ENCODE measurements at places on chromosomes 7 and 10. TPM values are rescaled to one million over a fixed set of nuclear protein-coding genes. Genes with fewer than 3 reads are reported as not detected.

- DNase-seq = peak; percentile 27
Observed at GRCh38 chr7:112596260-112596659, 115.5 kb downstream of the LSMEM1 start.

MSMB gene
- total RNA-seq = not detected

DNA sequence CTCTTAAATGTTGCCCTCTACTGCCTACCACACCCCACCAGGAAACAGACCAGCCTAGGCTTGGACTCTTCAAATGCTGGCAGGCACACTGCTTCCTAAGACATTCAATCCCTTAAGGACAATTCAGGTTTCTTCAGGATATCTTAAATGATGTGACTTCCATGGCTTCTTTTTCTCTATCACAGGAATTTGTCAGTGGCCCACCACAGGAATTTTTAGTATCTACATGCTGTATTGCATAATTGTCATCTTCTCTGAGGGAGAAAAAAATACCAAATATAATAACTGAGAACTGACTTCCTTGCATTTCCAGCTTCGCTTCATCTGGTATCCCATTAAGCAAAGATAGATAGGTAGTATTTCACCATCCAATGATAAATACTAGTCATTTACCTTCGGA lies 129.3 kb downstream of the WNT2 start:
- DNase-seq = peak; percentile 37

TMEM196 gene
- total RNA-seq = not detected

RBP4 gene
- total RNA-seq = 0.36 TPM

- peak; percentile 71 for DNase-seq
Observed at GRCh38 chr7:105473163-105473562, 48.9 kb downstream of the PUS7 start.

DNA sequence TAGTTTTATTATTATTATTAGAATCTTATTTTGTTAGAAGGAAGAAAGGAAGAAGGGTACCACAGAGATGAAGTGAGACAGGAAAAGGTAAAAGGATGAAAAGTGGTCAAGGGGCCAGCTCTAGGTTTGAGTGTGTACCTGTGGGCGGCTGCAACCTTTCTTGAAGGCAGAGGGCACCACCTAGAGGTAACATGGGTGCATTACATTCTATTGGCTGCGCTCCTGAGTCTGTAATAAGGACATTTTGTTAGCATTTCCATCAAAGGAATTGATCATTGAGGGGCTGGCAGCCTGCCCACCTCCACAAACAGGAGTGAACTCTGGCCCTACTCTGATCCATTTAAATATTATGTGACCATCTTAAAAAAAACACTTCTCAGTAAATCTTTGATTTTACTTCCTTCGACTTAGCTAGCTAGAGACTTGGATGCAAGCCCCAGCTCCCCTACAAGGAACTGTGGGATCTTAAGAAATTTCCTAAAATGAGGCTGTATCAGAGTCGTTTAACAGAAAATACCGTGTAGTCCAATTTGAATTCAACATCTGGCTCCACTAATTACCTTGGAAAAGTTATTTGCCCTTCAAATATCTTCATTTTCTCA lies 610.4 kb downstream of the IPMK start:
- peak; percentile 22 for DNase-seq

- DNase-seq = peak; percentile 31
Observed at GRCh38 chr10:68043030-68043429, 32.1 kb downstream of the HERC4 start.

GRCh38 chr7:142867398-142868187 lies 12.7 kb downstream of the EPHB6 start:
- DNase-seq = no peak

MXI1 gene
- 35.4 TPM for total RNA-seq

FKBP6 gene
- total RNA-seq = not detected

ZNF775 gene
- total RNA-seq = 6.5 TPM

GRCh38 chr7:39184391-39184790 lies 206.7 kb downstream of the POU6F2 start:
- DNase-seq = no peak

DNA sequence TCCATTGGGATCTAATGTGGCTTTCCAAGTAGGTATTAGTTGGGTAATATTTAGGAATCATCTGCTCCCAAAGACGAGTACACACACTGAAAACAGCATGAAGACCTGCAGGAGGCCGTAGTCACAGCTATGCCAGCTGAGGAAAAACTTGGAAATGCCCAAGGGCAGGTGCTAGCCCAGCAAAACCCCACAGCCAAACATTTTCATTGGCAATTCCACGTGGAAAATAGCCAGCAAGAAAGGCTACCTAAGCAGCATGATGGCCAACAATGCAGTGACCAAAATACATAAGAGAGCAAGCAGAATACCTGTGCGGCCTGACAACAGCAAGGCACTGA lies 32.7 kb downstream of the DOCK4 start:
- no peak for DNase-seq

GRCh38 chr7:88291398-88292173 lies 15.1 kb downstream of the STEAP4 start:
- peak; percentile 84 for DNase-seq

DNA sequence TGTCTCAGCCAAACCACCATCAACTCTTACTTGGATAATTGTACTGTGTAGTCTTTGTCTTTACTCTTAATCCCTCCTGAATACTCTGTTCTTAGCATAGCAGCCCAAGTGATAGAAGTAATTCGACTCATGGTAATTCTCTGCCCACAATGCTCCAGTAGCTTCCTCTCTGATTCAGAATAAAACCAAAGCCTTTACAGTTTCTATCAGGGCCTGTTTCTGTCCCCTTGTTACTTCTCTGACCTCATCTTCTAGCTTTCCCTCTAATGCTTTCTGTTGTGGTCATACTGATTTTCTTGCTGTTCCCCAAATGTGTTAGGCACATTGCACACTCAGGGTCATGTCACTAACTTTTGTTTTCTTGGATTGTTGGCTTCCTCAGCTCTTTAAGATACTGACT lies 8.0 kb downstream of the ZNF518A start:
- no peak for DNase-seq

NPFFR1 gene
- total RNA-seq = not detected

DNA sequence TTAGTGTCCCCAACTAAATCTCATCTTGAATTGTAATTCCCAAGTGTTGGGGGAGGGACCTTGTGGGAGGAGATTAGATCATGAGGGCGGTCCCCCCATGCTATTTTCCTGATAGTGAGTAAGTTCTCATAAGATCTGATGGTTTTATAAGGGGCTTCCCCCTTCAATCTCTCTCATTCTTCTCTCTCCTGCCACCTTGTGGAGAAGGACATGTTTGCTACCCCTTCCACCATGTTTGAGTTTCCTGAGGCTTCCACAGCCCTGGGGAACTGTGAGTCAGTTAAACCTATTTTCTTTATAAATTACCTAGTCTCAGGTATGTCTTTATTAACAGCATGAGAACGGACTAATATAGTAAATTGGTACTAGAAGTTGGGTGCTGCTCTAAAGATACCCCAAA lies 365.6 kb downstream of the ANKRD7 start:
- DNase-seq = no peak

- DNase-seq = no peak
Observed at GRCh38 chr10:62053860-62054259, 152.4 kb downstream of the ARID5B start.

GRCh38 chr10:44311563-44312051 lies 73.3 kb downstream of the CXCL12 start:
- no peak for DNase-seq

DNA sequence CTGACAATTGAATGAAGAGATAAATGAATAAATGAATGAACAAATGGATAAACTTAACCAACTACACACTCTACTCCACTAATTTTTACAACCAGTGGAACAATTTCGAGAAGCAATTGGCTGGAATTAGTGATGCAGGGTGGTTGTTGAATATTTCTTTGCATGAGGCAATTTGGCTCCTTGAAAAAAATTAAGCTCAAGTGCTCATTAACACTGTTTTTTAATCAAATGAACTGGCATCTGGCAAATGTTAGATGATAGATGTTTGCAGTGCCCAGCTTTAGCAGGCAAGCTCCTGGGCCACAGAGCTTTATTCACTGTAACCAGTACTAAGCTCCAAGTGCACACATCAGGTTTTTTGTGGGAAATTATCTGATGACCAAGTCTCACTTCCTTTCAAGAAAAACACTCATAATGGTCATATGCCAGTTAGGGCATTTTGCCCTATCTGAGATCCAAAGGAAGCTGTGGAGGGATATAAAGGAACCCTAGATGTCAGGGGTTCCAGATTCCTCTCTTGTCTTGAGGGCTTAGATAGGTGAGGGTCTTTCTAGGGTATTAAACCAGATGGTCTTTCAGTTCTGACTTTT lies 16.4 kb upstream of the ADD3 start:
- no peak for DNase-seq

IL2RA gene
- not detected for total RNA-seq

GRCh38 chr10:43946445-43946844 lies 297.8 kb upstream of the ZNF32 start:
- no peak for DNase-seq

GRCh38 chr7:67100956-67101361 lies 104.3 kb downstream of the TYW1 start:
- no peak for DNase-seq

PRKCQ gene
- 1.9 TPM for total RNA-seq

- no peak for DNase-seq
Observed at GRCh38 chr10:86191166-86191565, 175.4 kb downstream of the GRID1 start.

DNA sequence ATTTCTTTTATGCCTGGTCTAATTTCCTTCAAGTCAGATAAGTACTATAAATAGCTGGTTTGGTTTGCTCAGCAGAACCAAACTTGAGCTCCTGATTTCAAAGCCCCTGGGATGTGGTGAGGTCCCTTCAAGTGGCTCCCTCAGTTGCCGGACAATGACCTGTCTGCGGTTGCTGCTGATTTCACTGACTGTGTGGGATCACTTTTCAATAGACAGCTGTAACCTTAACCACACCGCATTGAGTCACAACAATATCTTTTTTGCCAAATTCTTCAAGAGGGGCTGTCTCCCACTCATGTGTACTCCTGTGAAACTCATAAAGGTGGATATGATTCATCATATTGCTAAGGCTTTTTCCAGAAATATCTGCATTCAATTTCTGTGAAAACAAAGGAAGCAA lies 23.1 kb upstream of the ITGA8 start:
- DNase-seq = peak; percentile 85

LGI1 gene
- 2.0 TPM for total RNA-seq

- peak; percentile 44 for DNase-seq
Observed at GRCh38 chr10:72260239-72260975, 13.3 kb upstream of the DDIT4 start.

DNA sequence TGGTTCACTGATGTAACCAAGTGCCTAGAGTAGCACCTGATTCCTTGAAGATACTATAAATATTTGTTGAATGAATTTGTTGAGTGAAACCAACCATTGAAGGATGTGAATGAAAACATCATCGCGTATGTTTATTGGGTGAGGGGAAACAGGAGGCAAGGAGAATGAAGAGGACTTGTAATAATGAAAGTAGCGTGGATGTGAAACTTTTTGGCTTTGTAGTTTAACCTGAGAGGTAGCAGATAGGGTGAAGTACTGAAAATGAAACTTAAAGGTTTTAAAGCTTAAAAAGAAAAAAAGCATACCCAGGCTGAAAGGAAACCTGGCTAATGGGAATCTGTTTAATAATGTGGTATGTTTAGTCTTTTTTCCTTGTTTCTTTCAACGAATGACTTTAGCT lies 5.2 kb downstream of the CCNY start:
- no peak for DNase-seq

- DNase-seq = peak; percentile 85
Observed at GRCh38 chr7:47380325-47381133, 201.4 kb downstream of the TNS3 start.

GRCh38 chr7:149764481-149765398 lies 8.6 kb downstream of the ZNF467 start:
- DNase-seq = no peak

DNA sequence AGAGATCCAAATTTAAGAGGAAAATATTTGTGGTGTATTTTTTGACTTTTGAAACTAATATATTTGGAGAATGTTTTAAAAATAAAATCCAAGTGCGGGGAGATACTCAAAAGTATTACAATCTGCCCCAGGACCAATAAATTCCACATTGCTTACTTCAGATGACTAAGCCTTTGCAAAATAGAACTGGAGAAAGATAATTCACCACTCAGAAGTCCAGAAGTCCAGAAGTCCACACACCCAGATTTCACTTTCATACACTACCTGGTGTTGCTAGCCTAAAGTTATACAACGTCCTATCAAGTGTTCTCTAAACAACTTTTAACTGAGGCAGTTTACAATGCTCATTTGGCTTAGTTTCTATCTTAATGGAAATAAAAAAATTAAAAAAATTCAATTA lies 487.0 kb upstream of the SEMA3D start:
- DNase-seq = no peak

CFAP69 gene
- 2.0 TPM for total RNA-seq

PRPS1L1 gene
- not detected for total RNA-seq

XRCC2 gene
- 1.6 TPM for total RNA-seq

DNA sequence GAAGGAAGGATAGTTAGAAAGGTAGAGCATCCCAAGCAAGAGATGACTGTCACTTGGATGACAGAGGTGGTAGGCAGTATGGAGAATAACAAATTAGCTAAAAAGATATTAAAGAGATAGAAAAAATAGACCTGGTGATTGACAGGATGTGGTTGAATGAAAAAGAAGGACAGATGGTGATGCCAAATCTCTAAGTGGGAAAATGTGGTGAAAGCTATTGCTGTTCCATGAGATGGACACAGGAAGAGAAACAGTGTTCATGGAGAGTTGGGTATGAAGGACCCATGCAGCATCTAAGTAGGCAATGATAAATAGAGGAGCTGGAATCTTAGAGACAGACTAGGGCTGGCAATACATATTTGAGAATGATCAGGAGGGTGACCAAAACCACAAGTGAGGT lies 30.7 kb downstream of the FAM13C start:
- DNase-seq = no peak

- no peak for DNase-seq
Observed at GRCh38 chr7:127903892-127904669, 127.2 kb downstream of the LRRC4 start.

CUZD1 gene
- 0.17 TPM for total RNA-seq

GRCh38 chr10:133379801-133380666 lies 972 bp downstream of the PAOX start:
- no peak for DNase-seq

GPR37 gene
- 9.8 TPM for total RNA-seq

DNA sequence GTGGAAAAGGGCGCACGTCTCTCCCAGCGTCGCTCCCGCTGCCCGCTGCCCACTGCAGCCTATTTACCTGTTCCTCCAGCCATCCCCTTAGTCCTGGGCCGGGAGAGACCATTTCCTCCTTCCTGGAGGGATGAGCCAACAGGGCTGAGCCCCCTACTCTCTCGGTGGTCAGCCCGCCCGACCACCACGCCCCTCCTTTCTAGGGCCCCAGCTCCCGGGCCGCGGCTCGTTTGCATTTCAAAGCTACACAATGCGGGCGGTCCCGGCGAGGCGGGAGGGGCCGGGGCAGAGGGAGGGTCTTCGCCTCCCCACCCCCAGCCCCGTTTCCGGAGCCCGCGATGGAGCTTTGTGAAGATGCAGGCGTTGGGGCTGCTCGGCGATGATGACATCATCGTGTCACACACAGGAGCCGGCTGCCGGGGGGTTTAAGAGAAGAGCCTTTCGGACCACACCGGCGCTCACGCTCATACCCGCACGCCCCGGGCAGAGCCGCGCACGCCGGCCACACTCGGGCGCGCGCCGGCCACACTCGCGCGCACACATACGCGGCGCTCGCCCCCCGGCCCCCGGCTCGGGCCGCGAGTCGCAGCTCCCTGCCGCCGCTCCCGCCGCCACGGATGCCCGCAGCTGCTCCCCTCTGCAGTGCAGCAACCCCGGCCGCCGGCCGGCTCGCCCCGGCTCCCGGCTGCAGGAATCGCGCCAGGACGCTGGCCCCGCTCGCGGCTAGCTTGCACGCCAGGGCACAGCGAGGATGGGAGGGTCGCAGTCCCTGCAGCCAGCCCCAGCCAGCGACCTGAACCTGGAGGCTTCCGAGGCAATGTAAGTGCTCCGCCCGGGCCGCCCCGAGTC lies 107.7 kb upstream of the BTBD16 start:
- no peak for DNase-seq
